Suppressor macrophage (primary cell): ENCODE measurements at places on chromosomes 5 and 9.

GRCh38 chr9:77063645-77064285 is 44.3 kb downstream of the FOXB2 start:
- no peak for DNase-seq

- no peak for DNase-seq
These were observed 81.8 kb upstream of the MAMDC2 start for GRCh38 chr9:69961843-69962242.

GRCh38 chr5:78638973-78639669 is 9.5 kb downstream of the LHFPL2 start:
- no peak for DNase-seq

DNA sequence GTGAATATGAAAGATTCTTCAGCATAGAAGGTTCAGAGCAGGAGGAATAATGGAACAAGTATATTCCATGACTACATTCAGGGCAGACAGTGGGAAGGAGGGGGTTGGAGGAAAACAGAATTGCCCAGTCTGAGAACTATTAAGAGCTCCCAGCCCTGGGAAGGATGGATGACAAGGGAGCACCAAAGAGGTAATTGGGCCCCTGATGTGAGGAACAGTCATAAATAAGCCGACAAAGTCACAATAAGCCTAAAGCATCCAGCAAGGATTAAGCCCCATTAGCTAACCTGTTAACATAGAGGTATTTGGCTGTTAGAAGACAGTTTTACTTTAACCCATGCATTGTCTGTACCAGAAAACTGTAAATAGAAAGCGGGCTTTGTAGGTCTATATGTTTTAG is 348.7 kb upstream of the SEMA6A start:
- DNase-seq, result no peak

GRCh38 chr5:144307736-144308135 is 137.1 kb downstream of the KCTD16 start:
- DNase-seq, result no peak

DNA sequence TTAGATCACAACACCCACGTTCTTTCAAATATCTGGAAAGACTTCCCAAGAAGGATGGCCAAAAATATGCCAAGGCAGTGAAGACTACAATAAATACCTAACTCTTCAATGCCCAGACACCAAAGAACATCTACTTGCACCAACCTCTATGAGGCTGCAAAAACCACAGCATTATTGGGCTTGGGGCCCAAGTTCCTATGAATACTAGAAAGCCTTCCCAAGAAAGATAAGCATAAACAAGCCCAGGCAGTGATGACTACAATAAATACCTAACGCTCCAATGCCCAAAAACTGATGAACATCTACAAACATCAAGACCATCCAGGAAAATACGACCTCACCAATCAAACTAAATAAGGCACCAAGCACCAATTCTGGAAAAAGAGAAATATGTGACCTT is 41.3 kb downstream of the AP3B1 start:
- DNase-seq, result no peak

DNA sequence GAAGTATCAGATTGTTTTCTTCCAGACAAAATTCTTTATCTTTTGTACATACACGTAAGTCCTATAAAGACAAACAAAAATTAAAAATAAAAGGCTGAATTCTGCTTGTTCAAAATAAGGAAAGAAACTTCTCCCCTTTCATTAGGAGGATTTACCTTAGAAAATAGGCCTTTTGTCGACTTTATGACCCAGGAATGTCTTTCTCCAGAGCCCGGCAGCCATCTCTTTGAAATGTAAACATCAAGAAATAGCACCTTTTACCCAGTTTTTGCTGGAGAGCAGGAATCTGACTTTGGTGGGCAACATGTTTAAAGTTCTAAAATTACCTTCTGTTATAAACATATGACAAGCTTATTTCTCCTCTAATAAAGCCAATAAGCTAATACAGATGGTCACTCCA is 373.0 kb upstream of the FTMT start:
- DNase-seq, result no peak

DNA sequence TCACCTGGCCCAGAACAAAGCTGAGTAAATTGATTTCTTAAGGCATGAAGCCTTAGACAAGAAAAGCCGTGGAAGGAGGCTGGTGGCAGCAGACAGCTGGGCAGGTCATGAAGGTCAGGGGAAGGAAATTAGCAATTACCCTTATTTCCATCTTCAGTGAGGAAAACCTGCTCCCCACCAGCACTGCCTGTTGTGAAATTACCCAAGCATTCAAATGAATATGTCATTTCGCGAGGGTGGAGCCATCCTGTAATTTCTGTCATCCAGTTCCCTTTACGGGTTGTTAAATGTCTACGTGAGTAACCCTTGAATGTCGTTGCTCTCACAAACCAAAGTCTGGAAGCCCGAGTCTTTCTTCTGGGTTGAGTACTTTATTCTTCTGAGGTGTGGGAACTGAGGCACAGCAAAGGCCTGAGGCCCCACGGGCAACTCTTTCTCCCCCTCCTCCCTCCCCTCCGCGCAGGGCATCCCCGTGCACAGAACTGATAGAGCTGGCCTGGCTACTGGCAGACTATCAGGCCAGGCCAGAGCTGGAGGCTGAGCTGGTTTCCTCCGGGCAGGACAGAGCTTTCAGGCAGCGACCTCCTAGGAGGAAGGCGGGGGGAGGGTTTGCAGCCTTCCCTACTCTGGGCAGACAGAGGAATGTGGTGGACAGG is 22.0 kb upstream of the AK3 start:
- DNase-seq, result peak; percentile 89

- no peak for DNase-seq
These were observed 88.9 kb upstream of the PTPN3 start for GRCh38 chr9:109586993-109587392.

GRCh38 chr9:26129217-26129616 is 451.0 kb upstream of the TUSC1 start:
- DNase-seq, result no peak

GRCh38 chr5:73418244-73418691 is 30.3 kb downstream of the FOXD1 start:
- DNase-seq, result no peak

DNA sequence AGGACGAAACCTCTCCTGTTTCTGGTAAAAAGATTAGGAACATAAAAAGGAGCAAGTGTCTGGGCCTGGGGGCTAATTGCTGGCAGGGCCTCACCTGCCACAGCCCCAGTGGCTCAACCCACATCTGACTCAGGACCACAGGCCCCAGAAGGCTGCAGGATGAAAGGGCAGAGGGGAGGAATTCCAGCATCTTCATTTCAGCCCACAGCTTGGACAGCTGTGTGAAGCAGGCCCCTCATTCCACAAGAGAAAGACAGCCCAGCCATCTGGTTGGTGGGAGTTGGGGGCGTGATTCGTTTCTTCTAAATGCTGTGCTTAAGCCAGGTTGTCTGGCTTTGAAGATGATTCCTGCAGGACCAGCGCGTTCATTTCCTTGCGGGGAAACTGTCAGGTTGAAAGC is 29.1 kb downstream of the NKX2-5 start:
- no peak for DNase-seq

DNA sequence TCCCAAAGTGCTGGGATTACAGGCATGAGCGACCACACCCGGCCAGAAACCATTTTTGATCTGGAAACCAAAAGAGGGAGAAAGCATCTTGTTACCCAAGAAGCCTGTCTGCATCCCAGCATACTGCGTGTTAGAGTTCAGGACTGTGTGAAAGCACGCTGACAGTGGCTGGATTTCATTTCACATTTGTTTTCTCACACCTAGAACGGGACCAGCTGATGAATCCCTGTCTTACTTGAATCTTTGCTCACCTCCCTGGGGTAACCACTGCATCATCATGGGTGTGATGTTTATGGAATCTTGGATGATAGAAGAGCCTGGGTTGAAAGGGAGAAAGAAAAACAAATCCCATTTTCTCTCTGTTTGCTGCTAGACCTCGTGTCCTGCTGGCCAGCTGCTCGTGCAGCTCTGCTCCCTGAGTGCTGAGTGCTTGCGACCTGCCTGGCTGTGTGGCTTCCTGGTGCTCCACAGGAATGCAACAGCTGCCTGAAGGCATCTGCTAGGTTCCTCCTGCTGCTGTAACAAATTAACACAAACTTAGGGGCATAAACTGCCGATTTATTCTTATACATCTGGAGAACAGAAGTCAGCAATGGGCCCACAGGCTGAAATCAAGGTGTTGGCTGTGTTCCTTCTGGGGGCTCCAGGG is 378.3 kb upstream of the DAP start:
- DNase-seq, result no peak

DNA sequence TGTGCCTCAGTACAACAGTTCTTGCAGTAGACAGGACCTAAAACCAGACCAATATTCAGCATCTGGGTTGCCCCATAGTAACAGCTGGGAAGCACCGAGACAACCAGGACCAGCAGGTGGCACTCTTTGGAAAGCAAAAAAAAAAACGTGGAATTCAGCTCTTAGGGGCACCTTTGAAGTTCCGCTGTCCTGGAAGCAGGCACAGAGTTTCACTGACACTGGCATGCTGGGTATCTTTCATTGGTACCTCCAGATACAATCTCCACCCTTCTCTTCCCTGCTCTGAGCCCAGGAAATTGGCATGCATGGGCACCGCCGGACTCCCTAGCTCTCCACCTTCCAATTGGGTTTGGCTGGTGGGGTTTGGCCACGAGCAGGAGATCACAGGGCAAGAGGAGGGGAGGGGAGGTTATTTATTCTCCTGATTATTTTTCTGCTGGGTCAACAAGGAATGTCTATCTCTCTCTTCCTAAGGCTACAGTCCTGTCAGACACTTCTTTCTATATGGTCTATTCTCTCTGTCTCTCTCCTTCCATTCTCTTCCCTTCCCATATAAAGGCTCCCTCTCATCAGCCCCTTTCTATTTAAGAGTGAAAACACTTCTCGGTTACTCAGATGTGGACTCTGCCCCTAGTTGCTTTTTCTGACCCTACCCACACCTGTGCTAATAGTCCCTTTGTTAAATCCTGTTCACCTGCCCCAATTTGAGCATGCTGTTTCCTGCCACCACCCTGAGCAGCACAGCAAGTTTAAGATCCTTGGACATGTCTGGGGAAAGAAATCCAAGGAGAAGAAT is 1.9 kb upstream of the IDNK start:
- DNase-seq, result peak; percentile 47

- DNase-seq, result no peak
These were observed 26.5 kb downstream of the COL27A1 start for GRCh38 chr9:114181607-114182409.

DNA sequence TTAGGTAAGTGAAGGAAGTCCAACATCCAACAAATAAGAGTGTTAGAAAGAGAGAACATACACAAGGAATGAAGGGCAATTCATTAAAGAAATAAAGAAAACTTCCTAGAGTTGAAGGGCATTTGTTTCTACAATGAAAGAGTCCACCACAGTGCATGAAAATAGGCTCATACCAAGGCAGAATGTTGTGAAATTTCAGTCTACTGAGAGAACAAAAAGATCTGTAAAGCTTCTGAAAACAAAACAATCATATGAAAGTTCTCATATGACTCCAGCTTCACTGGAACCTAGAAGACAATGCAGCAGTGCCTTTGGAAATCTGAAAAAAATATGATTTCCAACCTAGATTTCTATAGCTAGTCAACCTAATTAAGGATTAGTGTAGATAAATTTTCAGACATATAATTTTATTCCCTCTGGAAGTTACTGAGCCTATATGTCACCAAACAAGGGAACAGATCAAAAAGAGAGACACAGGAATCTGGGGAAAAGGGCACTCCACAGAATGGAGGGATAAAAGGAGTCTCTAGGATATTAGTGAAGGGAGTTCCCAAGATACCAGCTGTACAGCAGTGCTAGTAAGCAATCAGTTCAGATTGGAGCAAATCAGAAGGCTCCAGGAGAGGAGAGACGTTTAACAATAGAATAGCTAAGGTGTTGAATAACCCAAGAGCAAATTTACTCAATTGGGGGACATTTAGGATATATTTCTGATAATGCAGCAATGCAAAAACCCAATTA is 5.8 kb downstream of the C5orf58 start:
- DNase-seq, result no peak

- DNase-seq, result peak; percentile 68
These were observed 36.7 kb upstream of the HMHB1 start for GRCh38 chr5:143775258-143775657.

- no peak for DNase-seq
These were observed 224.7 kb downstream of the GDNF start for GRCh38 chr5:37615184-37615583.

DNA sequence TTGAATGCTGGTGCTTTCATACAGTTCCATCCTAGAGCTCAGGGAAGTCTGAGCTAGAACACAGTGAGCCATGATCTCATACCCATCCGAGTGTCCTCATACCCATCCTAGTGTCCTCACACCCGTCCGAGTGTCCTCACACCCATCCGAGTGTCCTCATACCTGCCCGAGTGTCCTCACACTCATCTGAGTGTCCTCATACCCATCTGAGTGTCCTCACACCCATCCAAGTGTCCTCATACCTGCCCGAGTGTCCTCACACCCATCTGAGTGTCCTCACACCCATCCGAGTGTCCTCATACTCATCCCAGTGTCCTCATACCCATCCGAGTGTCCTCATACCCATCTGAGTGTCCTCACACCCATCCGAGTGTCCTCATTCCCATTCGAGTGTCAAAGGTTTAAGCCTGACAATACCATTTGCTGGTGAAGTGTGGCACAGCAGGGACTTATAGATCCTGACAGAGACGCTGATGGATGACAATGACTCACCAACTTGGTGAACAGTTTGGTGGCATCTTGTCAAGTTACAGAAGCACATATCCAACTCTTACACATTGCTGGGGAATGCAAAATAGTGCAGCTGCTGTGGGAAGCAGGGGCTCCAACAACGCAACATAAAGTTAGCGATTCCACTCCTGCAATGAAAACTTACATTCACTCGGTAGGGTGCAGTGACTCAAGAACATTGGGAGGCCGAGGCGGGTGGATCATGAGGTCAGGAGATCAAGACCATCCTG is 77.0 kb upstream of the COL5A1 start:
- DNase-seq, result no peak

DNA sequence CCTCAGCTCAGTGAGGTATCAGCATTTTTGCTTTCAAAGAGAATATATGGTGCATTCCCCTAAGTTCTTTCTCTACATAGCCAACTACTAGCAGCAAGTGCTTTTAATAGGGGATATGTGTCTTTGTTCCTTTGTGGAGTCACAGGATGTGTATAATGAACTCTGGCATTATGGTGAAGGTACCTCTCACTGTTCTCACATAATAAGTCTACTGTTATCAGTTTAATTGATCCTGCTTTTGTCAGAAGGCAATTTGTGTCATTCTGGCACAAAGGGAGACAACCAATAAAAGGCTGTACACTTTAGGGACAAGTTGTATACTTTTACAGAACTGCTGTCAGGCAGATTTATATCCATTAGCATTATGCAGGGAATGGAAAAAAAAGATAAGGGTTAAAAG is 531.4 kb upstream of the RIOK2 start:
- DNase-seq, result no peak

DNA sequence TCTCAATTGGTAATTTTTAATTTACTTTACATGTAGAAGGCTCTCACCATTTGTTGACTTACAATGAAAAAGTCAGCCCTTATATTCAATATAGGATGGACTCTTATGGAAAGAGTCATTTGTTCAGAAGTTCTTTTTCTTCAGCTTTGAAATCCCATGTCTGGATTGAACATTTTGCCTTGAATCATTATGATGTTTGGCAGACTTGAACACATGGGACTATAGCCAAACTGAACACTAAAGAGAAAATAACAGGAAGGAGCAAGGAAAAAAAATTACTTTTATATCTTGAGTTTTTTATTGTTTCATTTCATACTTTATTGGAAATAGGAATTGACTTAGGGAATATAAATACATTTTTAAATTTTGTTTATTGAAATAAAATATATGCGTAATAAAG is 1503.0 kb downstream of the EFNA5 start:
- DNase-seq, result no peak
